ENCODE measurements at places on chromosomes 6 and 20. TPM values are rescaled to one million over a fixed set of nuclear protein-coding genes. Genes with fewer than 3 reads are reported as not detected.

PNLDC1 gene
- total RNA-seq, result not detected

TLDC2 gene
- total RNA-seq, result not detected

SGK2 gene
- not detected for total RNA-seq

PSMB9 gene
- 2.7 TPM for total RNA-seq

MCCD1 gene
- total RNA-seq, result not detected

COL12A1 gene
- 192 TPM for total RNA-seq

HLA-E gene
- total RNA-seq, result 106 TPM

MUC21 gene
- not detected for total RNA-seq

NKX2-2 gene
- not detected for total RNA-seq

ZNF322 gene
- 14.3 TPM for total RNA-seq

BPIFB2 gene
- total RNA-seq, result not detected

C6orf52 gene
- total RNA-seq, result 0.50 TPM

KCNS1 gene
- total RNA-seq, result not detected

RBM24 gene
- 4.7 TPM for total RNA-seq

PEX7 gene
- total RNA-seq, result 13.8 TPM

CDH26 gene
- total RNA-seq, result 0.33 TPM

AK9 gene
- total RNA-seq, result 2.4 TPM

SLC22A2 gene
- total RNA-seq, result not detected

LCA5 gene
- 4.8 TPM for total RNA-seq

SNAP25 gene
- not detected for total RNA-seq

QRSL1 gene
- total RNA-seq, result 10.8 TPM

MAFB gene
- 0.47 TPM for total RNA-seq

DLK2 gene
- 45.2 TPM for total RNA-seq

TREML2 gene
- total RNA-seq, result not detected

SLC22A16 gene
- under 0.01 TPM for total RNA-seq

KHDC1L gene
- total RNA-seq, result not detected

DOK5 gene
- total RNA-seq, result 0.17 TPM

TINAG gene
- not detected for total RNA-seq

FYN gene
- 58.0 TPM for total RNA-seq

CEP162 gene
- total RNA-seq, result 5.0 TPM

FAM83B gene
- total RNA-seq, result 101 TPM

IFNGR1 gene
- 137 TPM for total RNA-seq

IL17F gene
- not detected for total RNA-seq

TEAD3 gene
- total RNA-seq, result 21.2 TPM

BPI gene
- not detected for total RNA-seq

LGSN gene
- not detected for total RNA-seq

VGLL2 gene
- total RNA-seq, result not detected

FAM83C gene
- total RNA-seq, result not detected

NCOA5 gene
- 17.8 TPM for total RNA-seq

RAMACL gene
- total RNA-seq, result 3.8 TPM

ZSCAN23 gene
- total RNA-seq, result 7.2 TPM

PSORS1C2 gene
- total RNA-seq, result not detected

SPATA25 gene
- 1.2 TPM for total RNA-seq

ZC3H12D gene
- 0.17 TPM for total RNA-seq

IMPG1 gene
- not detected for total RNA-seq
